ENCODE measurements at places on chromosomes 13 and 19. TPM values are rescaled to one million over a fixed set of nuclear protein-coding genes. Genes with fewer than 3 reads are reported as not detected.

DNA sequence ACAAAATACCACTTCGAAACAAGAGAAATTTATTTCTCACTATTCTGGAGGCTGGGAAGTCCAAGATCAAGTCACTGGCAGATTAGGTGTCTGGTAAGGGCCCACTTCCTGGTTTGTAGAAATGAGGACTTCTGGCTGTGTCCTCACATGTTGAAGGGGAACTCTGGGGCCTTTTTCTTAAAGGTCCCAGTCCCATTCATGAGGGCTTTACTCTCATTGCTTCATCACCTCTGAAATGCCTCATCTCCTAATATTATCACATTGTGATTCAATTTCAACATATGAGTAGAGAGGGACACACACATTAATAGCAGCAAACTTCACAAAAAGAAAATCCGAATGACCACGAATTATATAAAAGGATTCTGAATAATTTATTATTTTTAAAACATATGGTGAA, 21.6 kb upstream of the SIGLEC14 start:
- DNase-seq, result no peak

DNA sequence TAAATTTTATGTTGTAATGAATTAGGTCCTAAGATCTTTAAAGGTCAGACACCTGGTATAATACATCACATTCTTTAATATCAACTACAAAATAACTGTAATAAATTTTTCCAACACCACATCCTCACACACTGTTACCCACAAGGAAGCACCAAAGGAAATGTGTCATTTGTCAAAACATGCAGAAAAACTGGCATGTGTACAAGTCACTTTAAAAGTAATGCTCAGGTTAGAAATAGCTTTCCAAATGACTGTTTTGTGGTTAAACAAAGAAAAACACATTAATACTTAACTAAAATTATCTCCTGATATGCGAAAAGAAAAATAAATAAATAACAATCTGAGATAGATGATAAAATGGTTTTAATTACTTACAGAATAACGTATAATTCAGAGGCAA, 74.7 kb downstream of the MZT1 start:
- DNase-seq, result no peak

- DNase-seq, result no peak
These were observed 10.5 kb upstream of the GJA3 start for GRCh38 chr13:20171364-20171763.

GRCh38 chr13:96762876-96763275, 231.4 kb downstream of the OXGR1 start:
- DNase-seq, result no peak

DNA sequence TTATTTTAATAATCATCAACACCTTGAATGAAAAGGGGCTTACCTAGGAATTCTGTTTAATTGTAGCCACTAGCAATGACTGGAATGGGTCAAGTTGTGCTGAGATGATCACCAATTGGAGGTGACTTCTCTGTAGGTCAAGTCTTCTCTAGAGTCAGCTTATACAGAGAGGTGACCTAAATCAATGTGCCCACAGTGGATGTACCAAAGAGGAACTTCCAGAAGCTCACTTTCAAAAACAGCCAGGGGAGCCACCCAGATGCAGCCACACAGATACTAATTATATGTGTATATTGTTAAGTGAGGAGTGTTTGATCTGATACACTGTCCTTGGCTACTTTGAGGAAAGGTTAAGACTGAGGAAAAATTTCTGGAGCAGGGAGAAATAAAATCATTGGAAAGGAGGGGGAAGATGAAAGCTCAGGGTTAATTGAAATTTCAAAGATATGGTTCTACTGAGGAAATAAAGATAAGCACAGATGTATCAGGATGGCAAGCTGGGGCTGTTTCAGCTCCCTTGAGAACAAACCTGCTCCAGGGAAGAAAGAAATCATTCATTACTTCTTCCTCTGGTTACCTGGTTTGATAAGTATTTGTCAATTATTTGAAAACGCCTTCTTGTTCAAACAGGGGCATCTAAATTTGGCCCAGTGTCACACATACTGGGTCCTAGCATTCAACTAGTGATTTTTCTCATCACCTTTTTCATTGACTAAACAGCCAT, 5.1 kb downstream of the GPR183 start:
- no peak for DNase-seq

- no peak for DNase-seq
These were observed 216.4 kb downstream of the KLF5 start for GRCh38 chr13:73275163-73275562.

DNA sequence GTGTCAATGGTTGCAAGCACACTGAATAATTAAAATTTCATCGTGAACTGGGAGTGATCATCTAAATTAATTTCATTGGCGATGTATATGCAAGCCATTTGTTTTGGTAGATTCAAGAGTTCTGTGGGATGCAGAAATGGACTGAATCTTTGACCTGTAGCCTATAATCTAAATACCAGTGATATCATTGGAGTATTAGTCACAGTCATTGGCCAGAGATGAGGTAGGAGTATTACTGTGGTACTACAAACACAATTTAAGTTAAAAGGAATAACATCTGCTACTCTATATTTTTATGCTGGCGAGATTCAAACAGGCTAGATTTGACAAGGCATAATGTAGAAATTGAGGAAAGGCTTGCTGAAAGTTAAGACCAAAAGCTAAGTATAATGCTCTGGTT, 14.0 kb downstream of the FRY start:
- DNase-seq, result no peak

- no peak for DNase-seq
These were observed 13.1 kb downstream of the SULT2B1 start for GRCh38 chr19:48565090-48565489.

DNA sequence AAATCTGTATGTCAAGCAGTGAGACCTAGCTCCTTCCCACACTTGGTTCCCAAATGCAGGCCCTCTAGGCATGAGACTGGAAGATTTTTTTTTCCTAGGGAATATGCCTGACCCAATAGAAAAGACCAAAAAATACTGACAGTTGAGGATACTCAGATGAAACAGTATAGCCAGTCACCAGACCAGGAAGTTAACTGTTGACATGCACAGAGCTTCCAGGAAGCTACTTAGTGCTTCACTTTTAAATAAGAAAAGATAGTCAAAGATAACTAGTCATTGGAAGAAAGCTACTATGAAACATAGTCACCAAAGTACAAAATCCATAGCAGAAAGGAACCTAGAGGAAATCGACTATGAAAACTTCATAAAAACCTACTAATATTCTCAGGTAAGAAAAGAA, 32.3 kb downstream of the BRCA2 start:
- no peak for DNase-seq

GRCh38 chr13:43360171-43360570, 336.8 kb downstream of the DNAJC15 start:
- no peak for DNase-seq

DNA sequence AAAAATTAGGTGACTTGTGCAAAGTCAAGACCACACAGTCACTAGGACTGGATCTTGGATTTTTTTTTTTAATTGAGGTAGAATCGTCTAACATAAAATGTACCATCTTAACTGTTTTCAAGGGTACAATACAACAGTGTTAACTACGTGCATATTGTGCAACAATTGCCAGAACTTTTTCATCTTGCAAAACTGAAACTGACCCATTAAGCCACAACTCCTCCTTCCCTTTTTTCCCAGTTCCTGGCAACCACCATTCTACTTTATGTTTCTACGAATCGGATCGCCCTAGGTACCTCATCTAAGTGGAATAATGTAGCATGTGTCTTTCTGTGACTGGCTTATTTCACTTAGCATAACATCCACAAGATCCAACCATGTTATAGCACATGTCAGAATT, 37.5 kb upstream of the POMP start:
- DNase-seq, result no peak

DNA sequence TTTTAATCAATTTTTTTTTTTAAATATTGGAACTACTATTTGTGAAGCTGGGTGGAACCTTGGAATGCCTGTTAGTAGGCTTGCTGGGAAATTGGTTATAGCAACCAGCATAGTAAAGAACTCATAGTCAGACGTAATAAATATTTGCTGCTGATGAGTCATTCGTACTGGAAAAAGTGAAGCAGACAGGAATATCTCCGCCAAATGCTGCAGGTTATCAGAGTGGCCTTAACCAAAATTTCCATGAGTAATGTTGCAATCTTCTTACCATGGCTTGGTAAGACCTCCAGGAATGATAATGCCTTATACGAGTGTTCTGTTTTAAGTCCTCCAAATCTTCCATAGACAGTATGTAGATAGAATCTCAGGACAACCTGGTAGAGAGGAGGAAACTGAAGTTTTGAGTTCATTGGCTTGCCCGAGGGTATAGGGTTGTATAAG, 34.2 kb downstream of the MBNL2 start:
- no peak for DNase-seq

GRCh38 chr19:45177817-45178261, at the start of gene TRAPPC6A:
Gene TRAPPC6A (minus strand): TSS chr19:45178237. CDS start chr19:45178218, 19 bp downstream.
- no peak for DNase-seq

DNA sequence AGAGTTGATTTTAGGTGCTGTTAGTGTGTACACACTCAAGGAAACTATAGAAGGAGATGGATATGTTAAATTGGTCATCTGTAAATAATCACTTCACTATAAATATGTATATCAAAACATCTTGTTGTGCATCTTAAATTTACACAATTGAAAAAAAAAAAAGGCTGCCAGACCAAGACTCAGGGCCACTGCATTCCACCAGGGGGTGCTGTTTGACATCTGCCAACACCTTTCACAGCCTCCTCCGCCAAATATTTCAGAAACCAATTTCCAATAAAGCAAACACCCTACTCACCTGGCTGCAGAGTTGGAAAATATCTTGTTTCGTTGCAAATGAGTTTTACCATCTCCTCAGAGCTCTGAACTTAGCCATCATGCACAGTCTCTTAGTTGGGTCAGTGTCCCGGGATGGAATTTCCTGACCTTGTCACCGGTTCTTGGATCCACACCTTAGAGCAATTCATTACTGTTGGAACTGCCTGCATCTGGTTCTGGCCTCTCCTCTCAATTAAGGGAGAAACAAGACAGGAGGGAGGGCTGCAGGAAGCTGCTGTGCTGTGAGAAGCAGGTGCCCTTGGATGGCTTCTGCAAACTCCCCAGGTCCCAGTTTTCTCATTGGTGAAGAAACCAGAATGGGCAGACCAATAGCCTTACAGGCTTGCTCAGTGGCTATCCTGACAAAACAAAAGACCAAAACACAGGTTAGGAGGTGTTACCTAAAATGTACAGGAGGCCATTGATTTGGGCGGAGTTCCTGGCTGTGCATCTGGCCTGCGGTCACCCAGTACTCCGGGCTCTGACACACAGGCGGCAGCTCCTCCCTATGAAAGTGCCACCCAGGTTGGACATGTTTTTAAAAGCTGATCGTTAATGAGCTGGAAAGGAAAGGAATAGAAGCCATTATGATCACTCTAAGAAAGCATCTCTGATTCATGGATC, 746.6 kb downstream of the UQCRFS1 start:
- DNase-seq, result no peak

GRCh38 chr19:6248844-6249243, 30.9 kb downstream of the MLLT1 start:
- DNase-seq, result no peak

DNA sequence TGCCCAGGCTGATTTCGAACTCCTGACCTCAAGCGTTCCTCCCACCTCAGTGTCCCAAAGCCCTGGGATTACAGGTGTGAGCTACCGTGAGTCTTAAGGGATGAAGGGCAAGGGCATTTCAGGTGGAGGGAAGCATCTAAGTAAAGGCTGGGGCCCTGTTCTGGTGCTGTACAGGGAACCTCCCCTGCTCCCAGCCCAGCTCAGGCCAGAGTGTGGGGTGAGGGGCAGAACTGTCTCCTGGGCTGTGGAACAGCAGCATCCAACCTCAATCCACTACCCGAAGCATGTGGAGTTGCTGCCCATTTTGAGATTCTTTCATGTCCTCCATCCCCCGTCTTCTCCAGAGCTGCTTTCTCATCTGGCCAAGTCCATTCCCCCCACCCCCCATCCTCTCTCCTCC, 105.3 kb downstream of the SIPA1L3 start:
- no peak for DNase-seq

GRCh38 chr19:2167896-2168618, 4.3 kb downstream of the DOT1L start:
- no peak for DNase-seq

DNA sequence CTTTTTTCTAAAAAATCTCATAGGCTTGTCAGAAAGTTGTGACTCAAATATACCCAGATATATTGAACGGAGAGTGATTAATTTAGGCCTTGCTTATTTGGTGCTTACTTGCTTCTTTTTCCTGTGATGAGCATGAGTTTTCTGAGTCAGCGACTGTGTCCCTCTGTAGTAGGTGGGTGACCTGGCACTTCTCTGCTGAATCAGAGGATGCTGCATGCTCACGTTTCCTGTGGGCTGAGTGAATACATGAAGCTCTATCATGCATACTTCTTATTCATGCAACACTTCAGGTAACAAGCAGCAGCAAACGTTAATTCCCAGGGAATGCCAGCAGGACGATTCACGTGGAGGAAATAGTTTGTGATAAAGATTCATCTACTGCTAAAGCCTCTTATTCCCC, 245.0 kb downstream of the KLF5 start:
- no peak for DNase-seq

Gene FAM83E
- total RNA-seq, result not detected

Gene TMEM38A
- 2.9 TPM for total RNA-seq

Gene DACH1
- total RNA-seq, result 13.9 TPM

Gene KIR3DL3
- total RNA-seq, result not detected

Gene PEAK3
- total RNA-seq, result 1.8 TPM

Gene PSG2
- total RNA-seq, result not detected

Gene ZSCAN22
- 3.6 TPM for total RNA-seq

Gene ZNF135
- total RNA-seq, result 7.5 TPM

Gene PRR36
- total RNA-seq, result 0.59 TPM

Gene GNA15
- 8.5 TPM for total RNA-seq

Gene NLRP4
- total RNA-seq, result not detected

Gene ELSPBP1
- total RNA-seq, result not detected

Gene PSG7
- not detected for total RNA-seq

Gene LRRC63
- total RNA-seq, result 0.15 TPM

Gene SPIB
- 0.33 TPM for total RNA-seq
